ENCODE measurements at places on chromosomes 12 and 14.

DNA sequence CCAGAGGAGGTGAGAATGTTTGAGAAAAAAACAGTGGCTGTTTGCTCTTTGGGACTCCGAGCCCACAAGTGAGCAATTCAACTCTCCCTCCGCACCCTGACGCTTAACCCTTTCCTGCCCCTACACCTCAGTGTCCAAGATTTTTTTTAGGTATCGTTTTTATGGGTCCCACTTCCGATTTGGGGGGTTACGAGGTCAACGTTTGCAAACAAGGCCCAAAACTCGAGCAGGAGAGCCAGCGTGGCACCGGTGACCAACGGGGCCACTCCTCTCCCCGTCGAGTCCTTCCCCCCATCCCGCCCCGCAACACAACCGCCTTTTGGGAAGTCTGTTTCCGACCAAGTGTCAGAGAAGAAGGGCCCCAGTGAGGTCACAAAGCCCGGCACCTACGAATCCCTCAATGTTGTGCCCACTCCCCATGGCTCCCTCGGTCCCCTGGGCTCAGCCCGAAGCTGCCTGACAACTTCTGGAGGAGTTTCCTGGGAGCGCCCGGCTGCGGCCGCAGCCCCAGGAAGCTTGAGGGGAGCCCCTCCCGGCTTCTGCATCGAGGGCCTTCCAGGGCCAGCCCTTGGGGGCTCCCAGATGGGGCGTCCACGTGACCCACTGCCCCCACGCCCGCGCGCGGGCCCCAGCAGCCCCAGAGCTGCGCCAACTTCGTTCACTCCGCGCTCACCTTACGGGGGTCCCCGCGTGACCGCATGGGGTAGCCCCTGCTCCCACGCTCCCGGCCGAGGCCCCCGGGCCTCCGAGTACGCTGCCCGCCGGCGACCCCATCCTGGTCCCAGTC is 1.2 kb downstream of the CDK2AP1 start:
- DNase-seq: peak; percentile 35

- DNase-seq: no peak
Observed at GRCh38 chr14:63487724-63488123, 55.5 kb downstream of the PPP2R5E start.

- DNase-seq: no peak
Observed at GRCh38 chr12:25253371-25254068, 2.8 kb upstream of the KRAS start.

DNA sequence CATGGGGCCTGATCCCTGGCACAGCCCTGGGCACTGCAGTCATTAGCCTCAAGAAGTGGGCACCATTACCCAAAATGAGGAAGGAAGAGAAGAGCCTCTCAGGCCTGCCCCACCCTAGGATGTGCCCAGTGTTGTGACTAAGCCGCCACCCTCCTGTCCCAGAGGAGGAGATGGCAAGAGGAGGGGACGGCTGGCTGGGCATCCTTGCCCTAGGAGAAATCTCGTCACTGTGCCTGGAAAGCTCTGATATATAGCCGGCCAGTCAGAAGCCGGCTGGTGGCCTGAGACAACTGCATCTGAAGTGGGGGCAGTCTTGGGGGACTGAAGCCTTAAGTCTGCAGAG is 115.2 kb downstream of the LGMN start:
- no peak for DNase-seq

- no peak for DNase-seq
Observed at GRCh38 chr12:96237035-96237434, 42.9 kb downstream of the ELK3 start.

- no peak for DNase-seq
Observed at GRCh38 chr14:49659526-49660455, 24.7 kb upstream of the DNAAF2 start.

DNA sequence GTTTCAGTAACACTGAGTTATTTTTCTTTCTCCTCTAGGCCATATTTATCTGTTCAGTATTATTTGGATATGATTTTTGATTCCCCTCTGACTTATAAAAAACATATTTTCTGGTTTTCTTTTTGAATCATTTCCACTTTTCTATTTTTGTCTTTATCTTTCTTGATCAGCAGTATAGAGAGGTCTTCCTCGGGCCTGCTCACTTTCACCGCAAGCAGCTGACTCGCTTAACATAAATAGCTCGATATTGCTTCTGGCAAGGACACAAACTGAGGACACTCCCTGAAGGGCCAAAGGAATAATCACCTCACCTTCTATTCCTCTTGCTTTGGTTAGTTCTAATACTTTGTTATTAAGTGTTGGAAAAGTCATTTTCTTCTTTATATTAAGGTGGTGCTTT is 25.8 kb upstream of the TRHDE start:
- no peak for DNase-seq

DNA sequence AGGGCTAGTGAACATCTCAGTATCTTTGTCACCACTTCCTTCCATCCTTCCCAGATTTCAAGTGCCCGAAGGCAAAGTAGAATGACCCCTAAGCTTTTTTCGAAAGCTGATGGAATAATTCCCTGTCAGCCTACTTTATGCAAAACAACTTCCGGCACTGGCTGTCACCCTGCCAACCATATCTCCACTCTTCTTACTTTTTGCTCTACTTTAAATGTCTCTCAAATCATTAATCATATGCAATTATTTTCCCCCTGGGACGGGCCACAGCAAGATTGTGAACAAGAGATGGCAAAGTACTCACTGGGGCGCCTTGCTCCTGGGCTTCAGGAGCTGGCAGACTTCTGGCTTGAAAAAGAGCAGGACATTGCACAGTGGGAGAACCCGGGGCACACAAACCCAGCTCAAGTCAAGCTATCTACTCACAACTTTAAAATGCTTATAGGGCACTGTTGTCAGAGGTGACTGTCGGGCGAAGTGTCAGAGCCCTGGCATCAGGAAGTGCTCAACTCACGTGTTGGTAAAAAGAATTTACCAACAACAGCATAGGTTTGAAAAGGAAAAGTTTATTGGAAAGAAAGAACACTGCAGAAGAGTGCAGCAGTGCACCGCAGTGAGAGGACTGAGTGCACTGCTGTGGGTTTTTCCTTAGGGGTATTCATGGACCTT is 373.5 kb downstream of the PAWR start:
- DNase-seq: no peak

Data from NCI-H82 (cell line).